ENCODE measurements at places on chromosomes 5 and 9.

GRCh38 chr5:72223371-72223770 lies 96.7 kb downstream of the MRPS27 start:
- DNase-seq, result no peak

DNA sequence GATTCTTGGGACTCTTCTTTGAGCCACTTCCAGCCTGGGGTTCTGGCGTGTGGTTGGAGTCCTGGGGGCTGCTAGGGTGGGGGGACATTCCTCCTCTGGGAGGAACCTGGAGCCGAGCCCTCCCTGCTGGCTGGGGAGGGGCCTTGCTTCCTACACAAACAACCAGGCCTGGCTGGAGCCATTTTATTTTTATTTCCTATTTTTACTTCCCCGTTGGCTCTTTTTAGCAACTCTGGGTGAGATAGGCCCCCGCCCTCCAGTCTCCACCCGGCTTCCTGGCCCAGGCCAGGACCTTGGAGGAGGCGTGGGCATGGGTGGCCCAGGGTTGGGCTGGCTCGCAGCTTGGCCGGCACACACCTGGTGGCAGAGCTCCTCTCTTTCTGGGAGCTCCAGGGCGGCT lies 15.1 kb downstream of the RXRA start:
- DNase-seq, result no peak

- no peak for DNase-seq
These were observed 27.1 kb downstream of the CEP72 start for GRCh38 chr5:639253-639530.

- DNase-seq, result no peak
These were observed 60.9 kb upstream of the IL17B start for GRCh38 chr5:149439899-149440542.

- no peak for DNase-seq
These were observed 14.1 kb upstream of the FAM120AOS start for GRCh38 chr9:93467462-93467861.

- no peak for DNase-seq
These were observed 42.6 kb downstream of the NEK6 start for GRCh38 chr9:124300312-124300711.

DNA sequence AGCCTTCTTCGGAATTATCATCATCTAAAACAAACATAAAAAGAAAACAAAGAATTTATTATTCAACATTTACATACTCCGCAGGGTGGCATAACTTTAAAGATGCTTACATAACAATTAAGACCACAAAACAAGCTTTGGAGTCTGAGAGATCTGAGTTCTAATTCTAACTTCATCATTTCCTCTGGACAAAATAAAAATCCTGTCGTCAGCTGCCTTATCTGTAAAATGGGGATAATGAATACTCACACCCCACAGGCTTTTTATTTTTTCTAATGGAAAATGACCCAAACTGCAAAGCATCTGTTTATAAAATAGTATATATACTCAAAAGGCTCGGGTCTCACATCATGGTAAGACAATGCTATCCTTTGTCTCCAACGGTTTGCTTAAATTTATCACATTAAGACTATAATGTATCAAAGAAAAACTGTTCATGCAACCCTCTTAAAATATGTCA lies 4.3 kb downstream of the ARRDC3 start:
- DNase-seq, result no peak

DNA sequence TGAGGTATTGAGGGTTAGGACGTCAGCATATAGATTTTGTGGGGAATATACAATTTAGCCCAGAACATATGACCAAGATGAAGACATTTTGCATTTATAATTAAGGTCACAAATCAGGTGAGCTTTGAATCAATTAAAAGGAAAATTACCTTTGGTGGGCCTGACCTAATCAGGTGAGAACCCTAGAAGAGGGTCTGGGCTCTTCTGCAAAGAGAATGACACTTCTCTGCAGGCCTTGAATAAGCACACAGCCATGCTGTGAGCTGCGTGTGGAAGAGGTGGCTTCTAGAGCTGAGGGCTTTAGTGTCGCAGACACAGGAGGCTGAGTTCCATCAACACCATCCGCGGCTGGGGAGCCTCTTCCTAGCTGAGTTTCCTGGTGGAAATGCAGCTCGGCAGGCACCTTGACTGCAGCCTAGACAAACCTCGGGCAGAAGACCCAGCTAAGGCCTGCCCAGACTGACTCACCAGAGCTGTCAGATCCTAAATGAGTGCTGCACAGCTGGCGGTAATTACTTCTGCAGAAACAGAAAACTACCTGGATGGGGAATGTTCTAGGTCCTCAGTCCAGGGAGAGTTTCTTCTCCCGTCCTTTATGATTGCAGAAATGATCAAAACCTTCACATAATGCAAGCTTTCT lies 287.5 kb upstream of the IRX1 start:
- no peak for DNase-seq

DNA sequence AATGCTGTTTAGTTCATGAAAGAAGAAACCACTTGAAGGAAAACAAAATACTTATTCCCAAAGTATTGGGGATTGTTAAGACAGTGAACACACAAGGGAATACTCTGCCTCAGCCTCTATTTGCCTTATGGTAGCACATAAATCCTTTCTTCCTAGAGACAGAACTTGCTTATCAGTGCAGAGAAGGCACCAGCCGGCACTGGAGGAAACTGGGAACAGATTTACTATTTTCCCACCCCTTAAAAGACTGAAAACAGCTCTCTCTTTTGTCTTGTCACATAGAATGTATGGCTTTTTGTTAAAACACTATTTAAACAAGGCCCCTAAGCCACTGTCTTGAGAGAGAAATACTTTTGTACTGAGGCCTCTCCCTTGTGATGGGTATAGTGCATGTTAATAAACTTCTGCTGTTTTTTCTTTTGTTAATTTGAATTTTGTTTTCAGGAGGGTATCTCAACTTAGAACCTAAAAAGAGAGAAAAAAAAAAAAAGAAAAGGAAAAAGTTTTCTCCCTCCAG lies 40.7 kb upstream of the EDIL3 start:
- DNase-seq, result no peak

GRCh38 chr5:151243564-151243963 lies 9.4 kb upstream of the GM2A start:
- DNase-seq, result no peak

DNA sequence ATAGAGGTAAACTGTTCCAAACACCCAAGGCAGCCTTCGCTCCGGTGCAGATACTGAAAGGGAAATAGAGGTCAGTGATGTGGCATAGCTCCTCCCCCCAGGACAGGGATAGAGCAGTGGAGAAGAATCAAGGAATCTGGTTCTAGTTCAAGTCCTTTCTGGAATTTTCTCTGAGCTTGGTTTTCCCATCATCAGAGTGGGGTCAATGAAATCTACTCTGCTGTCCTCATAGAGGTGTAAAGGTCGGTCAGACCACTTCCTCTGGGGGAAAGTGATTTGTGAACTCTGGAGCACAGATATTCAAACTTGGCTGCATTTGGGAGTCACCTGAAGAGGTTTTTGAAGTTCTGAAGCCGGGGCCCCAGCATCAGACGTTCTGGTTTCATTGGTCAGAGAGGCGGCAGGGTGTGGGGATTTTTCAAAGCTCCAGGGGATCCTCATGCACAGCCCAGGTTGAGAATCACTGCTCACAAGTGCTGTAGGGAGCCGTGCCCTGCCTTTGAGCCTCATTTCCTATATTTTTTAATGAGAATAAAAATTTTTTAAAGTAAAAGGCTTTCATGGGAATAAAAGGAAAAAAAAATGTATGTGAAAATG lies 105.7 kb upstream of the RAD23B start:
- DNase-seq, result no peak

DNA sequence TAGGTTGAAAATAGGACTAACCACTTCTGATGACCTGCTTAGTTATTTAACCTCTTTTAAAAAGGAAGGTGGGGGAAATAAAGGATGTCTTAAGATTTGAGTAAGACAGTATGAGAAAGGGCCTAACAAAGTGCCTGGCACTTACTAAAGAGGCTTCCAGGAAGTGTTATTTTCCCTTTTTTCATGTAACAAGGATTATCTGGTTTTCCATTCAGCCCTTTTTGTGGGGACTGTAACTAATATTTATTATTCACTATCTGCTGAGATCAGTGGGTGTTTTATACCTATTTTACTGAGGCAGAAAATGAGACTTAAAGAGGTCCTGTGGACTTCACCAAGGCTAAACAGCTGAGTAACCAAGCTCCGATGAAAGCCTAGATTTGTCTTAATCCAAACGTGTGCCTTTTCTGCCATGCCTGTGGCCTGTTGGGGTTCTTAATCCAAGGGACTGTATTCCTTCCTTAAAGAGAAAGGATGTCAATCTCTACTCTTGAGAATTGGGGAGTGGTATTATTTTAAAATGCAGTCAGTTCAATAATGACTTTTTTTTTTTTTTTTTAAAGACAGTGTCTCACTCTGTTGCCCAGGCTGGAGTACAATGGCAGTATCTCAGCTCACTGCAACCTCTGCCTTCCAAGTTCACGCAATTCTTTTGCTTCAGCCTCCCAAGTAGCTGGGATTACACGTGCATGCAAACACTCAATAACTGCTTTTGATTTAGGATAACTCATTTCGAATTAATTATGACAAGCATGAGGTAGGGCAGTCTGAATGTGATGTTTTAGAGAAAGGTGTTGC lies 6.5 kb downstream of the JMY start:
- DNase-seq, result no peak

- DNase-seq, result no peak
These were observed 15.4 kb upstream of the IARS1 start for GRCh38 chr9:92308893-92309292.

DNA sequence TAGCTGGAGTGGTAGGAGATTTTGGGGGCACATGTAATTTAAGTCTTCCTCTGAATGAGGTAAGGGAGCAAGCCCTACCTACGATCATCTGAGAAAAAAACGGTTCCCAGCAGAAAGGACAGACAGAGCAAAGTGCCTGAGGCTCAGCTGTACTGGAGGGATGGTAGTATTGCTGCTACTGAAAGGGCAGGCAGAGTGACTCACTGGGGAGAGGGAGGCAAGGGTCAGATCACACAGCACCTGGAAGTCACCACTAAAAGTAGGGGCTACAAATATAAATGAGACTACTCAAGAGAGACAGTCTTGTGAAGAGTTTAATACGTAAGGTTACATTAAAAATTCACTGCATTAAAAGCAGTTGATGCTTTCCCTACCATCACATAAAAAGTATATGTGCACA lies 75.9 kb downstream of the NFIB start:
- no peak for DNase-seq

DNA sequence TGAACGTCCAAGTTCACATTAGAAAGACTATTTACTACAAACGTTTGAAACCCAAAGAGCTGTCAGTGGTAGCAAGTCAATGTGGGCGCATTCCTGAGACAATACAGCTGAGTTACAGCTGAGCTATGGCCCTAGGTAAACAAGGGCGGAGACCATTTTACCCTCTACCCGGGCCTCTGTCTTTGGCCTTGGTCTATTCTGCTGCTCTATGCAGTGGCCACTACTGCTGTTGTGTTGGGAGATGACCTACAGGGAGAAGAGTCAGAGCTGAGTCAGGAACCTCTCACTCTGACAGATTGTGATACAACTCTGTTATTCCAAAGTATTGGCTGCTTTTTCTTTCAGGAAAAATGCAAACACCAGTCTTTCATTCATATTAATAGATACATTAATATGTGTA lies 700.6 kb downstream of the SEMA5A start:
- no peak for DNase-seq

GRCh38 chr9:11537566-11537965 lies 924.8 kb upstream of the PTPRD start:
- DNase-seq, result no peak

DNA sequence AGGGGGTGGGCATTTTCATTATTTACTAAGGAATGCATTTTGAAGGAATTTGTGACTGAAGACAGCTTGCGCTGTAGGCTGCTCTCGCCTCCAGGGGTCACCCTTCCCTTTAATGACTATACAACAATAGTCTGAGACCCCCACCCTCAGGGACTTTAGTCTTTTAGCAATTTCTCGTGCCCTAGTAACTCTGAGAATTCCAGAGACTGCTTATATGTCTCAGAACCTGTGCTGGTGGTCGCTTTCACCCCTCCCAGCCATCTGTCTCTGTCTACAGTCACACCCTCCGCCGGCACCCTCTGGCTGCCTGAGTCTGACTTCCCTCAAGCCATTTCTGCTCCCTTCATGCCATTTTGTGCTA lies 671.4 kb downstream of the NR2F1-AS1 start:
- no peak for DNase-seq

- DNase-seq, result no peak
These were observed 9.9 kb downstream of the TMEM232 start for GRCh38 chr5:110716247-110717245.

- DNase-seq, result no peak
These were observed 1211.1 kb upstream of the CDH18 start for GRCh38 chr5:21199087-21199486.

- no peak for DNase-seq
These were observed 307.5 kb downstream of the ZNF608 start for GRCh38 chr5:124438903-124439281.

DNA sequence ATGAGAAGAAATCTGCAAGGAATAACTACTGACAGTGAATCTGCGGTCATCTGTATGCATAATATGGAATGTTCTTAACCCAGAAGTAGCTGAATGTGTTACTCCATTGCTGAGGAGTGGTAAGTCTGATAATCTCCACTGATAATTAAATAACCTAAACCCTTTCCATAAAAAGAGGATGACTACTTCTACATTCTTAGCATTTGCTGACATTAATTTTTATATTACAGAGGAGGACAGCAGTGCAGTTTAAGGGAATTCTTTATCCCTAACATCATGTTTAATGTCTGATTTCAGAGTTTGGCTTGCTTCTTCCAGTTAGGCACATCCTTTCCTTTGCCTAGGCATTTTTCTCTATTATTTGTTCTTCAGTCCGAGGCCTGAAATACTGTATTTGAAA lies 52.2 kb downstream of the CDC42SE2 start:
- no peak for DNase-seq

DNA sequence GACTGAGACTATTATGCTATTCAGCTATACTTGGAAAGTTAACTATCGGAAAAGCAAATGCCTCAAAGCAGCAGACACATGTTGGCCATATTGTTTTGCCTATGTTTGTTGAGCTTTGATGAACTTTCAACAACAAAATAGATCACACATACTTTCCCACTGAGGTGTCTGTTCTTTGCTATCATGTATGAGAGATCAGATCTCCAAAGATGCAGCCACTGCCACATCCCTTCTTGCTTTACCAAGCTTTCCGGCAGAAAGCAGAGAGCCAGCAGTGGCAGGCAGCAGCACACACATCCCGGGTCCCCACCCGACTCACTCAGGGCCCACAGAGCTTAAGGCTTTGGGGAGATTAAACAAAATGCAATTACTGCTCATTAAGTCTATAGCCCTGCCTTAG lies 18.8 kb downstream of the ZBTB5 start:
- no peak for DNase-seq

GRCh38 chr9:33120620-33121019 lies 44.1 kb upstream of the SMU1 start:
- DNase-seq, result no peak

DNA sequence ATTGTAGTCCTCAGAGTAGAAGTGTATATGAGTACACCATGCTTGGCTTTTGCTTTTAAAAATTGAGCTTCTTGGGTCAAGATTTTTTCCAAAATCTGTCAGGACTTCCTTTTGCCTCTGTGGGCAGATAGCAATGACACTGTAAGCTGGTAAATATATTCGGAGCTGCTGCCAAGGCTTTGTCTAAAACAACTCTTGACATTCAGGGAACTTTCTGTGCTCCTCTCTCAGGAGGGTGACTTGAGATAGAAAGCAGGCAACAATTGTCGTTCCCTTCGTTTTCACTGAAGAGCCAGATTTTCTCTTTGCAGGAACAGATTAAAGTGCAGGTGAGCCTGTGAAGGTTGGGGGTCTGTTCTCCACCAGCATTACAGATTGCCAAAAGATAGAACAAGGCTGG lies 230.5 kb downstream of the MAST4 start:
- DNase-seq, result no peak

- DNase-seq, result no peak
These were observed 22.5 kb downstream of the HSPB3 start for GRCh38 chr5:54477941-54478478.

Measured in cerebellar nuclear complex (tissue), 1 donor.